ENCODE measurements at places on chromosomes 6 and 20.

DNA sequence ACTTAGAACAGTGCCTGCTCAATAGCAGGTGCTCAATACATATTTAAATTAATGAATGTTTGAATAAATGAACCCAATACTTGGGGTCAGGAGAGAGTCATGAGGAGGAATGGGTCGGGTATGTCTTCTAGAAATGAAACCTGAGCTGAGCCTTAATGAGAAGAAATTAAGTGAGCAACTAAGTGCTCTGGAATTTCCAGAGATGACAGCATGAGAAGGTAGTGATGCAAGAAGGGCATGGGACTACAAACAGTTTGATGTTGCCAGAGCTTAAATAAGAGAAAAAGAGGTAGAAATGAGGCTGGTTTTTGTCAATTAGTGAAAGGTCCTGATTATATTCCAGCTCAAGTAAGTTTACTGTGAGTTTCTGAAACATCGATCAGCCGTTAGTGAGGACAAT is 82.9 kb downstream of the PDE10A start:
- no peak for DNase-seq

GRCh38 chr20:60395991-60396390 is 437.8 kb downstream of the CDH26 start:
- DNase-seq = no peak

GRCh38 chr6:159151266-159151855 is 17.8 kb upstream of the FNDC1 start:
- peak; percentile 21 for DNase-seq

DNA sequence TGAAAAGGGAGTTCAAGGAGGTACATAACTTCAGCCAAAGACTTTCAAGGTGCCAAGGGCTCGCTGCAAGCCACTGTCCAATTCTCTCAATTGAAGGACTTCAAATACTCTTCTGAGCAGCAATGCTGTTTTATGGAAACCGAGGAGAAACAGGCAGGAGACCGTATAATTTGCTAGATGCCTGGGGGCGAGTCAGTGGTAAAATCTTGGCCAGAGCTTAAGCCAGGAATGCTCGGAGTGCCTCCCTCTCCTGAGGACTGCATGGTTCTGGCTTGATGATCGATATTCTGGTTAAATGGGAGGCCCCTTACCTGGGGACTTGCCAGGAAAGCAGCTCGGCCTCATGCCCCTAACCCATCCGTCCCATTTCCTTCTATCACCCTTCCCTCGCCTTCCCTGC is 35.8 kb upstream of the NOP56 start:
- DNase-seq = no peak

GRCh38 chr6:110020888-110021287 is 42.8 kb downstream of the GPR6 start:
- DNase-seq = no peak

DNA sequence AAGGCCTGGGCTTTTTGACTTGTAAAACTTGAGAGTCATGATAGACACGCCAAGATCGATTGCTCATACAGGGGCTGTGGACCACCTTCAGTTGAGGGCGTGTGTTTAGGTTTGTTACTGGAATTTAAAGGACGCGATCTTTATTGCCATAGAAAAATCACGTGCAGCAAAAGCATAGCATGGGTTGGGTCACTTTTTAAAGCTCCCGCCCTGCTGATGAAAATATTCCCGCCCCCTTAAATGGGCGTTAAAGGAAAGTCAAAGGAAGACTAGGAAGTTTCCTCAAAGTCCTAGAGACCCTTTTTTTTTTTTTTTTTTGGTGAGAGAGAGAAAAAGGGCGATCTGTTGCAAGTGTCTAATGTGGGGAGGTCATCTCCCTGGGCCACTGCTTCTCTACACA is 23.1 kb downstream of the TFAP2A start:
- DNase-seq = no peak

- DNase-seq = no peak
These were observed 757 bp upstream of the SAMD3 start for GRCh38 chr6:130223508-130223907.

GRCh38 chr6:27260836-27261375 is 13.4 kb downstream of the PRSS16 start:
- DNase-seq = no peak

- peak; percentile 2 for DNase-seq
These were observed 176.6 kb upstream of the POU3F2 start for GRCh38 chr6:98657764-98658163.

- DNase-seq = no peak
These were observed 27.8 kb downstream of the SPATA2 start for GRCh38 chr20:49887251-49888211.

- DNase-seq = peak; percentile 81
These were observed 605.5 kb downstream of the HDGFL1 start for GRCh38 chr6:23174781-23175361.

DNA sequence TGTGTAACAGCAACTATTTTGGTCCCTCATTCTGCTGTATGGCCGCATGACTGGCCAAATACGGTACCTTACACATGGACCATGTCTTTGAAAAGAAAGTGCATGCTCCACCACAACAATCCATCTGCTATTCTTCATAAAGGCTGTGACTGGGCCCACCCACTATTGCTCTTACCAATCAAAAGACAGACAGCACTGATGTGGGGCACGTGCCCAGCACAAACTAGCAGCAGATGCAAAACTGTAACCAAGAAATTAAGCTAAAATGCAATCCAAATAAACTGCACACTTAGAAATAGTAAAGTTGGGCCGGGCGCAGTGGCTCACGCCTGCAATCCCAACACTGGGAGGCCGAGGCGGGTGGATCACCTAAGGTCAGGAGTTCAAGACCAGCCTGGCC is 20.5 kb downstream of the MDN1 start:
- no peak for DNase-seq

GRCh38 chr20:54556406-54556805 is 81.0 kb downstream of the DOK5 start:
- DNase-seq = no peak

DNA sequence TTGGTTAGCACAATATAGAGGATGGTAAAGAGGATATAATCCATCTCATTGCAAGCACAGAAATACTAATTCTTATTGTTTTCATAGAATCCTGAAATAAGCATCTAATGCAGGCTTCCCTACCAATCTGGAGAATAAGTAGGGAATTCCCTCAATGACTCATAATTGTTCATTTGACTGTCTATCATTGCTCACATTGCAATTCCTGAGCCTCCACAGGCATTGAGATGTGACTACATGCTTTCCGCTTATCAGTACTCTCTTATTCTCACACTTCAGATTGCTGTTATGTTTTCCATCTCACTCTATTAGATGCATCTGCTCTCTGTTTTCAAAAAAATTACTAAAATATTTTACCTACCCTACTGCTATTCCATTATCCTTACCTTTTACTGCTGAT is 216.2 kb upstream of the PRSS16 start:
- no peak for DNase-seq

DNA sequence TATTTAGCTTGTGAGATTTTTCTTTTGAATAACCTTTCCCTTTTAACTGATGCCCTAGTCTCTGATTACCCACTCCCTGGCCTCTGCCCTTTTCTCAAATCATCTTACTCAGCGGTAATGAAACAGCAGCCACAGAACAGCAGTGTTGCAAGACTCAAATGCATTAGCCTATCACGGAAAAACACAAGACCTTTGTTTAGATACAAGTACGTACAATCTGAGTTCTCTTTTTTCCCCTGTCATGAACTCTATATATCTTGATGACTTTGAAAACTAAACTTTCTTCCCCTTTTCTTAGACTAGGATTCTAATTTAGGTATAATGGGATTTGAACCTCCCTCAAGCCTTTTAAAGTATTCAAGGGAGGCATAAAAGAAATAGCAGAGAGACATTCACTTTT is 1034.9 kb downstream of the EYS start:
- DNase-seq = no peak

GRCh38 chr20:22827916-22828315 is 207.2 kb upstream of the SSTR4 start:
- DNase-seq = no peak

DNA sequence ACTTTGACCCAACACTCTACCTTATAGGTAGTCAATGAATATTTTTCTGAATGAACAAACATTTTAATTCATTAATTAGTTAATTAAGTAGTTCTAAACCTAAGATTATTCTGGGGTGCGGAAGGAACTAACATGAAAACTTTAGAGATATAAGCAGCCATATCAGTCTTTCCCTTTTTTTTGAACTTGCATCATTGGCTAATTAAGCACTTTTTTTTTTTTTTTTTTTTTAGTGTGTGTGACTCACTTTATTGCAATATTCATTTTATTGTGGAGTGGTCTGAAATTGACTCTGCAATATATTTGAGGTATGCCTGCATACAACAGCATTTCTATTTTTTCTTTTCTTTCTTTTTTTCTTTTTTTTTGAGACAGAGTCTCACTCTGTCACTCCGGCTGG is 21.8 kb upstream of the AMD1 start:
- DNase-seq = no peak

GRCh38 chr20:10857352-10858070 is 183.7 kb upstream of the JAG1 start:
- no peak for DNase-seq

GRCh38 chr6:35967076-35967774 is 46.3 kb upstream of the SRPK1 start:
- no peak for DNase-seq

DNA sequence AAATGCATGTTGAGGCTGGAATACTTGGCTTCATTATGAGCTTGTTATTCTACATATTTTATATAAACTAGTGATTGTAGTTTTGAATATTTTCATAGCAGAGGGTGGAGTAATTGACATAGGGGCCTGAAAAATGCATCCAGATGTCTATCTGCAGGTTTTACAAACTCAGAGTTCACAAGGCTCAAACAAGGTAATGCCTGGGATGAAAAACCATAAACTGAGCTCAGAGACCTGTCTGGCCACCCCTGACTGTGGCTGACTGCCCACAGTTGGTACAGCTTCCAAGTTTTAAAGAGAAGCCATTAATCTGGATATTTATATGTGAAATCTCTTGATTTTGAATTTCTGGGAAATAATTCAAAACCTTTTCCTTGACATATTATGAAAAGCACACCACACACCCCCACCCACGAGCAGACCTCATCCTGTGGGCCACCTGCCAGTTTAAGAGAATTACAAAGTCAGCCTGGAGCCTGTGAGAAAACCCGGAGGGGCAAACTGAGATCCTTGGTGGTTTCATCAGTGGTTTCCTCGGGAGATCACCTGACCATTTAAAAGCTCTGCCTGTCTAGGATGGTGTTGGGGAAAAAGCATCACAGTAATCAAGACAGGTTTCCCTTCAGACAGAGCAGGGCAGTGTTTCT is 230.1 kb downstream of the SAMD5 start:
- DNase-seq = no peak

GRCh38 chr6:118743746-118744145 is 92.4 kb upstream of the CEP85L start:
- DNase-seq = peak; percentile 51

DNA sequence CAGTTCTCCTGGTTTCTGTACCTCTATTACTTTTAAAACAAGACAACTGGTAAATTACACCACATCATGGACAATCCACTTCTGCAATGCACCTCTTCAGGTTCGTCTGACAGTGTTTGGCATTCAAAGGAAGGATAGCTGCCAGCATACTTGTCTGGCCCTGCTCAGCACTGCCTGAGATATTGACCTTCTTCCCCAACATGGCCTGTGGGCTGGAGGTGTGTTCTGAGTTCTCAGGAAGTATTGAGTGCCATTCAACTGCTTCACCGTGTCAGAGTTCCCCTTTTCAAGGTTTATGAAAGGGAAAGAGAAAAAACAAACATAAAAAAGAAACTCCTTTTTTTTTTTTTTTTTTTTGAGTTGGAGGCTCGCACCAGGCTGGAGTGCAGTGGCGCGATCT is 267.9 kb upstream of the SASH1 start:
- no peak for DNase-seq

DNA sequence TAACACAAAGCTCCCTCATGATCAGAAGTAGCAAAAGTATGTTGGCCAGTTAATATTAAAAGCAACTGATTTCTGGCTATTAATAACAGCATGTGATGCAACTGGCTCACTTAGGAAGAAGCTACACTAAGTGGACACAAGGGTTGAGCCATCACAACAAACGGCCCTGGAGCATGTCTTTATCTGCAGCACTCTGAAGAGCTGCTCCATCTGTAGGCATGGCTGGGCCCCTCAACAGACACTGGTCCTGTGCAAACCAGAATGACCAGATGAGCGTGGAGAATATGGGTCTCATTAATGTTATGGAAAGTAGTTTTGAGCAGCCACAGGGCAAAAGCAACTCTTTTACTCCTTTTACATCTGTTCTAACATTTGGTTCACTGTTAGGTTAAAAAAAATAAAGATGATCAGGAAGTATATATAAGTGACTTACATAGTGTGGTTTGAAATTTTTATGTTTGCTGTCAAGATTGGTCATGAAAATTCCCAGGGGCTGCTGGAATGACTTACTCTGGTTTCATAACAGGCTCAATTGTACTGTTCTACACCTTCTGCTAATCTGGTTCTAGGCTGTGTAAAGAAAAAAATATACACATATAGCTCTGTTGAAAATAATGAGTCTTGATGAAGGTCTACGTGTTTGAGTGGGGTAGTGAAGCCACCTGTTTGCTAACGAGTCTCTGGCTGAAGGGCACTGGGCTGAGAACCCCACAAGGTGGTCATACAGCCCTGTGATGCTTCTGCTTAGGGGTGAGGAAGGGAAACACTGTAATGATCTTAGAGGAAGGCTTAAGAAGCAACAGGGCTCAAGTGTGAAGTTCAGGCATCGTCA is 58.1 kb downstream of the INSM1 start:
- DNase-seq = no peak

DNA sequence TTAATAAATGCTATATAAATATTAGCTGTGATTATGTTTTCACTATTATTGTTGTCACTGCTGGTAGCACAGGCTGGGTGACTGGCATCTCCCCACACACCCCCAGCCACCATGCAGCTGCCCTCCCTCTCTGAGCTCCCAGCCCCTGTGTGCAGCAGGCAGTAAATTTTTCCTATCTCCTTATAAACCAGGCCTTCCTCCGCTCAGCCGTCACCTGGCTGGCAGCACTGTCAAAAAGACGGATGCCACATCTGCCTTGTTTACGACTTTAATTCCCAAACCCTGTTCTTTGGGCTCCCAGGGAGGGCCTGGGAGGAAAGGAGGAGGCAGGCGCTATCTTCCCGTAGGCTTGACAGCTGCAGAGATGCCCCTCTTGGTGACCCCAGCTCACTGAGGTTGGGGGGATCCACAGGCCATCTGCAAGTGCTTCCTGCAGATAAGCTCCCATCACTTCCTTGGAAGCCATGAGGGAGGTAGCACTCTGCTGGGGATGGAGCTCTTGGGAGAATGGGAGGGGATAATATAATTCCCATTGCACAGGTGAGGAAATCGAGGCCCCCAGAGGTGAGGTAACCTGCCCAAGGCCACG is 94.5 kb downstream of the GRM4 start:
- no peak for DNase-seq

DNA sequence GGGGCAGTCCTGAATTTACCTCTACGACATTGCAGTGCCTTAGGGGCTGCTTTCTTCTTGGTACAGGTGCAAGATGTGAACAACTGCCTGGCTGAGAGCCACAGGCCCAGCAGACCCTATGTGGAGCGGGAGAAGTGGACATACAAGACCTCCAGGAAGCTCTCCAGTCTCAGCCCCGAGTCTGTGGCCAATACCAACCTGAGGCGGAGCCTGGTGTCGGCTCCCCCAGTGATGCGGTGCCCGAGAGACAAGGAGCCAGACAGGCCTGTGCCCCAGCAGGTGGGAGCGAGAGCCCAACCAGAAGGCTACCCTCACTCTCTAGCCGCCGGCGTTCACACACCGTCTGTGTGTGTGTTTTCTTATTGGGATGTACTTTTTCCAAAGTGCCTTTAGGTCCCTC is 59.6 kb downstream of the EFCAB8 start:
- no peak for DNase-seq

- DNase-seq = peak; percentile 45
These were observed 284.7 kb upstream of the TAB2 start for GRCh38 chr6:149032599-149033405.

- no peak for DNase-seq
These were observed 83.7 kb upstream of the ZFP64 start for GRCh38 chr20:52275181-52275691.

- no peak for DNase-seq
These were observed 67.9 kb downstream of the BANF2 start for GRCh38 chr20:17767624-17768023.
